ENCODE measurements at places on chromosomes 5 and 9.

DNA sequence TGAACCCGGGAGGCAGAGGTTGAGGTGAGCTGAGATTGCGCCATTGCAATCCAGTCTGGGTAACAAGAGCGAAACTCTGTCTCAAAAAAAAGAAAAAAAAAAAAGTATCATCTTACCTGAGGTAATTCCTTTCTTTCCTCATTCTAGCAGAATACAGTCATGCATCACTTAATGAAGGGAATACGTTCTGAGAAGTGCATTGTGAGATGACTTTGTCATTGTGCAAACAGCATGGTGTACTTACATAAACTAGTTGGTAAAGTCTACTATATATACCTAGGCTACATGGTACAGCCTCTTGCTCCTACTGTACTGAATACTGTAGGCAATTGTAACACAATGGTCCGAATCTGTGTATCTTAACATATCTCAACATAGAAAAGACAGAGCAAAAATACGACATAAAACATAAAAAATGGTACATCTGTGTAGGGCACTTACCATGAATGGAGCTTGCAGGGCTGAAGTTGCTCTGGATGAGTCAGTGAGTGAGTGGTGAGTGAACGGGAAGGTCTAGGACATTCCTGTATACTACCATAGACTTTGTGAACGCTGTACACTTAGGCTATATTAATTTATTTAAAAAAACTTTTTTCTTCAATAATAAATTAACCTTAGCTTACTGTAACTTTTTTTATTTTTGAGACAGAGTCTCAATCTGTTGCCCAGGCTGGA, 100.4 kb downstream of the GLDC start:
- no peak for DNase-seq

- DNase-seq, result no peak
Observed at GRCh38 chr9:117273612-117274011, 141.2 kb downstream of the ASTN2 start.

- DNase-seq, result no peak
Observed at GRCh38 chr9:108672475-108673190, 183.2 kb downstream of the ACTL7B start.

DNA sequence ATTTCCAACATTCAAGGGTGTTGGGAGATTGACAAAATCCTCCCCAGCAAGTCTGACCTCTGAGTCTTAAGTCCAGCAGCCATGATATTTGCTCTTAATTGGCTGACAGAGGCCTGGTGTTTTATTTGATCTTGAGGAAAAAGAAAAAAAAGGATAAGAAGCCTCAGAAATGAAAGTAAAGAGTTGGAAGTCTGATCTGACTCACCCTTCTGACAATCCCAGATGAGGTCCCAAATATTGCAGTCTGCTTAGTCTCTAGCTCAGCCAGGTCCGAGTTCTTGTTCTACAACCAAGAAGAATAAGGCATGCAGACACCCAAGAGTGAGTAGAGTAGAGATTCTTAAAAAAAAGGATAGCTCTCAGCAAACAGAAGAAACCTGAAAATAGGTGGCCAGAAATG, 632.5 kb upstream of the ST8SIA4 start:
- no peak for DNase-seq

DNA sequence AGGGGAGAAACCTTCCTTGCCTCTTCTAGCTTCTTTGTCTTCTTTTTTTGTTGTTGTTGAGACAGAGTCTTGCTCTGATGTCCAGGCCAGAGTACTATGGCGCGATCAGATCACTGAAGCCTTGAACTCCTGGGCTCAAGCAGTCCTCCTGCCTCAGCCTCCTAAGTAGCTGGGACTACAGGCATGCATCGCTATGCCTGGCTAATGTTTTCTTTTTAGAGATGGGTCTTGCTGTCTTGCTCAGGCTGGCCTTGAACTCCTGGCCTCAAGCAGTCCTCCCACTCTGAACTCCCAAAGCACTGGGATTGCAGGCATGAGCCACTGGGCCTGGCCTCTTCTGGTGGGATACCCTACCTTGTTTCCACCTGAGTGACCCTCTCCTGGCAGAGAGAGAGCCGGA, 3.4 kb upstream of the PAXX start:
- no peak for DNase-seq

GRCh38 chr9:117365438-117365837, 49.4 kb downstream of the ASTN2 start:
- DNase-seq, result no peak

Measured in CD4-positive, alpha-beta T cell treated with Interleukin-4 for 4 hours (primary cell).